ENCODE measurements at places on chromosomes 4 and X.

GRCh38 chr4:5890063-5890727 lies 2.7 kb downstream of the CRMP1 start:
- DNase-seq = no peak

DNA sequence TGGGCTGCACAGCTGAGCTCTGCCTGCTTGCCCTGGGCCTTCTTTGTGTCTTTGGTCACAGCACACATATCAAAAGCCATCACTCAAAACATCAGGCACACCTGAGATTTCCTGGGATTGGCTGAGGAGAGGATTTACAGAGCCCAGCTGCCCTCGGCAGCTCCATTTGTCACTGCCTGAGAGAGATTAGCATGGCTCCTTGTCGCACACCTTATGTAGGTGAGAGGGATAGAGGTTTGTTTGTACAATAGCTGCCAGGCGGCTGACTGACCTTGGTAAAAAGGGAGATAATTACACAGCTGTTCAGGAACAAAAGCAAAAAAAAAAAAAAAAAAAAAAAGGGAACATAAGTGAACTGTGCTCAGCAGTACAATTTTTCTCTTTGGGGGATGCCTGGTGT lies 63.2 kb downstream of the MGST2 start:
- DNase-seq = no peak

DNA sequence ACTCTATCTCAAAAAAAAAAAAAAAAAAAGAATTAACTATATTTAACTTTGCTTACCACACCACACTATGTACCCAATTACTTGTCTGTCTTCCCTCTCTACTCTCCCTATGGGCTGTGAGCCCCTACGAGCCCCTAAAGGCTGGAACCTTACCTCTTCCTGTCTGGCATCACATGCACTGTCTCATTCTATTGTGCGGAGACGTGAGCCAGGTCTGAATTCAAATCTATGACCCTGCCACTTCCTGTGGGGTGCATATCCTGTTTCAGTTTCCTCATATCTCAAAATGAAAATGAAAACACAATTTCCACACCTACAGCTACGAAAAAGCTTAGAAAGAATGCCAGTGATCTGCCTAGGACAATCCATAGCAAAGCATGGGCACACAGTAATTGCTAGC lies 42.9 kb upstream of the HS3ST1 start:
- DNase-seq = peak; percentile 61

- no peak for DNase-seq
Measured at GRCh38 chr4:3792813-3793212, 26.6 kb downstream of the ADRA2C start.
